Mesendoderm (in vitro differentiated cells): ENCODE measurements at places on chromosomes 1 and 21.

GRCh38 chr1:91673613-91674012 lies 173.0 kb downstream of the CDC7 start:
- no peak for DNase-seq

DNA sequence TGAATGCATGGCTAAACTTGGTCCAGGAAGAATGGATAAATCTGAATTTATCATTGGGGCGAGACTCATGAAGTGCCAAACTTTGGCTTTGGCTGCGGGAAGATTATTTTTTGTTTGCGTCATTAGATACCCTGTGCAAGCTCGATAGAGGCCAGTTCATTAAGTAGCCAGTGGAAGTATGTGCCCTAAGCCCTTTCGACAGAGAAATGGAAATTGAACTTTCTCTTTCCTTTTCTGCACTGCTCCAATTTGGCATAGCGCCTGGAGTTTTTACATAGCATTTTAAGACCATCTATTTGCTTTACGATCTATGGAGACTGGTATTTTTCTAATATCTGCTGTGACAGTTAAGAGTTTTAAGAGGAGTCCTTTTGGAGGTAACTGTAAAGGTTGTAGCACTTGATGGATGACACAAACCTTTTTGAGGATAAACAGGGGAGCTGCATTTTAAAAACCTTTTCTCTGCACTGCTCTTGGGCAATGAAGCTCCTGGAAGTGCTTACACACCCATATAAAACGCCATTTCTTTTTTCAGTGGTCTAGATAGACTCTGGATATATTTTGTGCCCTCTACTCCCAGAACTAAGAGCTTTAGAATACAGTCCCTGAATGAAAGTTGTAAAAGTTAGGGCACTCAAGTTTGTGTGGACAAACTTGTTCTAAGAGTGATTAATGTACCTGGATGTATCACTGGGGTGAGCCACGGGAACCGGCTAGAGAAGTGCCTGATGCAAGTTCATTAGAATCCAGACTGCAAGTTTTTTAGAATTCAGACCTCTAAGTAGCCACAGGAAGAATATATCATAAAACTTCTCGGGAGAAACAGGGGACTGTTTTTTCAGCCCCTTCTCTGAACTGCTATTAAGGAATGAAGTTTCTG lies 41.3 kb upstream of the CFHR3 start:
- DNase-seq: no peak

GRCh38 chr1:221174330-221174993 lies 295.2 kb downstream of the HLX start:
- DNase-seq: peak; percentile 81

GRCh38 chr1:101653482-101653946 lies 343.2 kb downstream of the OLFM3 start:
- DNase-seq: peak; percentile 84

- no peak for DNase-seq
These were observed 21.3 kb upstream of the MAGI3 start for GRCh38 chr1:113369040-113369439.

DNA sequence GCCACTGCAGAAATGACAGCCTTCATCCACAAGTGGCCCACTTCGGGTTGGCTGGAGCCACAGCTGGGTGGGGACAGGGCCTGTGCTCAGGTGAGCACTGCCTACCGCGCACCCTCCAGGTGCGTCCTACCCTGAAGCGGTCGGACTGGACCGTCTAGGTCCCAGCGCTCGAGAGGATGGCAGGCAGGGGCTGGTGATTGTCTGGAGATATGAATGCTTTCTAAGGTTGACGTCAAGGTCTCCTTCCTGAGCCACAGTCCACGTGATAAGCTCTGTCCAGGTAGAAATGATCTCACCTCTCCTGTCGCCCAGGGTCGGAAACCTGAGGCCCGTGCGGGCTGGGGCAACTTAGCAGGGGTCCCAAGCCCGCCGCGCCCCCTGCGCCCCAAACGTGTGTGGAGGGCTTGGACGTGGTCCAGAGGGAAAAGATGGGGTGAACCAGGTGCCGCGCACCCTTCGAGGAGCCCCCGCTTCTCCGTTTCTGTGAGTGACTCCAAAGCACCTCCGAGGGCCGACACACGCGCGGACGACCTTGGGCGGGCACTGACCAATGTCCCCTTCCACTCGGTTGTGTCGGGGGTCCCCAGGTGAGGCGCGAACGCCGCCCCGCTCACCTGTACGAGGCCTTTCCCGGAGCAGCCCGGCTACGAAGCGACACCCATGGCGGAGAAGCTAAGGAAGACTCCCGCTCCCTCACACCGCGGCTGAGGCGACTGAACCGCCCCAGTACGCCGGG lies 853 bp upstream of the DOP1B start:
- DNase-seq: peak; percentile 56

GRCh38 chr1:44698138-44698537 lies 23.6 kb downstream of the ARMH1 start:
- no peak for DNase-seq

DNA sequence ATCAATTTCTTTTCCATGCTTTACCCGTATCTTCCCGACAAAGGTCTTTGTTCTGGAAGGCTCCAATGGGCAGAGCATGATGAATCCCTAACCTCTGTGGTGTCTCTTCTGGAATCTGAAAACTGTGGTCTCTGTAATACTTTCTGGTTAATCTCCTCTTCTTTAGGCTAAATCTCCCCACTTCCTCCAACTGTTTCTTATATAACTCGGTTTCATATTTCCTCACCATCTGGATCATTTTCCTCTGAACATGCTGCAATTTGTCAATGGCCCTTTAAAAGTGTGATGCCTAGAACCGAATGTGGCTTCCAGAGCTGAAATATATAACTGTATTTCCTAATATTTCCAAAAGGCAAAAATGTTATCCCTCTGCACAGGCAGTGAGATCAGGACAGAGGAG lies 66.1 kb downstream of the ALG14 start:
- DNase-seq: no peak

- DNase-seq: no peak
These were observed 3.9 kb downstream of the TMEM125 start for GRCh38 chr1:43273708-43274107.

GRCh38 chr1:209882942-209883340 lies 55.1 kb upstream of the SYT14 start:
- no peak for DNase-seq

DNA sequence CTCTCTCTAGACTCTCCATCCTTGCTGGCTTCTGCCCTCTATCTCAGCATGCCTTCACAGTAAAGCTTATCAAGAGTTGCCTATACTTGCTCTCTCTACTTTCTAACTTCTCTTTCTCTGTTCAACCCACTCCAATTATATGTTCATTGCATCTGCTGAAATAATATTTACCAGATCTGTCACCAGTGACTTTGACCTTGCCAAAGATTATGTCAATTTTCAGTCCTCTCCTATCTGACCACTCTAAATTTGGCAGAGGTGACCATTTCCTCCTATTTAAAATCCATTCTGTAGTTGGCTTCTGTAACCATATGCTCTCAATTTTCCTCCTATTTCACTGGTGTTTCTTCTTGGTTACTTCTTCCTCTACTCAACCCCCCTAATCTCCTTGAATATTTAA lies 38.8 kb upstream of the DR1 start:
- DNase-seq: no peak

DNA sequence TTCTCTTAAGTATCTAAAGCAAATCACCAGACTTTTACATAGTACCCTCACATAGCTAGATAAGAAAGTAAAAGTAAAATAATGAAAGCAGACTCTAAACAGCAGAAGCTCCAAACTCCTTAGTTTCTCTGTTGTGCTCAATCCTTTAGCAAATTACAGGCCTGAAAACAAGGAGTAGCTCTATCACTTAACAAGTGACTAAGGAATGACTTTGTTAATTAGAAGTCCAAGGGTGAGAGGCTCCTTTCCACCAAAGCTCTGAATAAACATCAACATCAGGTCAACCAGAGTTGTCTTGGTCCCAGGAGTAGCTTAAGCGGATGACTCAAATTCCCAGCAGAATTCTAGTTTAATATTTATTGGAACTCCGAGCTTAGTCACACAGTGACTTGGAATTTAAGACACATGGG lies 5.9 kb downstream of the NRIP1 start:
- DNase-seq: peak; percentile 85

- no peak for DNase-seq
These were observed 18.8 kb downstream of the AGRN start for GRCh38 chr1:1038694-1039093.

DNA sequence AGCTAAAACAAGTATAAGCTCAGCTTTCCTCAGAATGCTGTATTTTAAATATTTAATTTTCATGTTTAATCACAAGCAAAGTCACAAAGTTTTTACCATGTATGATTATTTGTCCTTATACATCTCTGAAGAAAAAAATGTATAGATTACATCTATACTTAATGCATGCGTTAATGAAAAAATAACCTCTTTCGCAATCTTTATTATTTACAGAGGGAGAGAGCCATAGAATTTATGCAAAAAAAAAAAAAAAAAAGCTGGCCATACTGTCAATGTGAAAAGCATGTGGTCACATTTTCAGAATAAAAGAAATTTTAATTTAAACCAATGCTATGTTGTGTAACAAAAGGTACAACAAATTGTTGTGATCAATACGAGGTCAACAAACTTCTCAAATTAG lies 148.2 kb downstream of the AKT3 start:
- DNase-seq: no peak

DNA sequence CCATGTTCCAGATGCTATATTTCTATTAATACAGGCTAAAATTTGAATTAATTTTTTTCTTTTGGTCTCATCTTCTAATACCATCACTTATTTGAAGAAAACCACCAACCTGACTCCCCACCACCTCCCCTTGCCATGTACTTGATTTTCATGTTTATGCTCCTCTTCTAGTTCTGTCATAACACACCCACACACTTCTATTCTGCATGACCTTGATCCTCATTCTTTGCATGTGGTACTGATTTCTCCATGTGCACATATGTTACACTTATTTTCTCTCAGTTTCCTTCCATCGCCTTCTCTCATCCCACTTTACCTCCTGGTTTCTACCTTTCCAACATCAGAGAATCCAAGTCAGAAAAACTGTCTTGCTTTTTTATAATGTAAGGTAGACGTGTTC lies 78.9 kb upstream of the ARID1A start:
- no peak for DNase-seq

- no peak for DNase-seq
These were observed 62.9 kb upstream of the LMO4 start for GRCh38 chr1:87265786-87266185.

DNA sequence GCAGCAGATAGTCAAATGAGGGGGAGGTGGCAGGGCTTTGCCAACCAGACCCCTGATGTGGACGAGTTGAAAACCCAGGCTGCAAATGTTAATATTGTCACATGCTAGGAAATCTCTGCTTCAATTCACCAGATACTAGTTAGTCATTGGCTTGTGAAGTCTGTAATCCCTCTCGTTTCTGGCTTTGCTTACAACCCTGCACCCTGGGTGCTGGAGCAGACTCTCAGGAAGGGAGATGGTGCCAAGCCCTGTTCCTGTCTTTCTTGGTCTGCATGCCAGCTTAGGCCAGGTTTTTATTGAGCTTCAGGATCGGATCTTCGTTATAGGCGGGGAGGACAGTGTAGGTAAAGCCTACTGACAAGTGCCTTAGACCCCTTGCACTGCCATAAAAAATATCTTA lies 53.3 kb downstream of the MDM4 start:
- no peak for DNase-seq

- peak; percentile 83 for DNase-seq
These were observed 52.3 kb downstream of the BCAR3 start for GRCh38 chr1:93629101-93630059.

- no peak for DNase-seq
These were observed 222.1 kb downstream of the LMX1A start for GRCh38 chr1:165134431-165134830.

DNA sequence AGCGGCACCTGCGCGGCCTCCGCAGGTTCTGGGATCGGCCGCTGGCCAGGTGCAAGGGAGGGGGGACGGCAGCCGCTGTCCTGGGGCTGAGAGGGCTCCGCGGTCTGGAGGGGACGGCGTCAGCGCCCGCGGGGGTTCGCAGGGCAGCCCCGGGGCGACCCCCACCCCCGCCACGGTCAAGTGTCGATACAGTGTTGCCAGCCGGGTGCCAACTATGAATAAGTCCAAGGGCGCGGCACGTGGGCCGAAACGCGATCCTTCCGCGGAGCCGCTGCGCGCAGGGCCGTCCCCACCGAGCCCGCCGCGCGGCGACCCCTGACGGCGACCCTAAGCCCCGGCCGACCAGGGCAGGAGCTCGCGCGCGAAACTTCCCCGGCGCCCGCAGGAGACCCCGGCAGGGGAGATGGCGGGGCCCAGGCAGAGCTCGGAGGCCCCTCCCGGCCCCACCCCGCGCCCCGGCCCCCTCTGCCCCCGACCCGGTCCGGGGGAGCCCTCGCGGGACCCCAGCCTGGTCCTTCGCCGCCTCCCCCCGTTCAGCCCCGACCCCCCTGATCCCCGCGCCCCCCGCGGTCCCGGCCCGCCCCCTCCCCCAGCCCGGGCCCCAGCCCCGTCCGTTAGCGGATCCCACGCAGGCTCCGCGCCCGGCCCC lies 586 bp upstream of the AGPAT3 start:
- DNase-seq: peak; percentile 34

DNA sequence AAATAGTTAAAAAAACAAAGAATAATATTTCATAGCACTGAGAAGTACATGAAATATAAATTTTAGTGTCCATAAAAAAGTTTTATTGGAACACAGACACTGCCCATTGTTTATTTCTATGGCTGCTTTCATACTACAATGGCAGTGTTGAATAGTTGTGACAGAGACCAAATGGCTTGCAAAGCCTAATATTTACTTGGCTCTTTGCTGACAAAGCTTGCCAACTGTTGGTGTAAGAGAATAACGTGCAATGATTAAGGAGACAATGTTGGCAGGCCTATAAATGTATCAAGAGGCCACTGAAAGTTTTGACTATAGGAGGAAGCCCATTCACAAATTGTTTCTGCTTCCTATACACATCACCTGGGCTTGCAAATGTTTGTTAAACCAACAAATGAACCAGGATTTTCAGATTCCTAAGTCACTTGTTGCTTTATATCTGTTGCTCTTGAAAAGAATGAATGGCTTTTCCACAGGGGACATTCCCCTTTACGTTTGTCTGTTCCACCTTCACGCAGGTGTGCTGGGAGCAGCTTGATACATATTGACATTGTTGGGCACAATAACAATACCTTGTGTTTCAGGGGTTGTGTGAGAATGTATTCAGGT lies 5.5 kb upstream of the ST6GALNAC3 start:
- no peak for DNase-seq

DNA sequence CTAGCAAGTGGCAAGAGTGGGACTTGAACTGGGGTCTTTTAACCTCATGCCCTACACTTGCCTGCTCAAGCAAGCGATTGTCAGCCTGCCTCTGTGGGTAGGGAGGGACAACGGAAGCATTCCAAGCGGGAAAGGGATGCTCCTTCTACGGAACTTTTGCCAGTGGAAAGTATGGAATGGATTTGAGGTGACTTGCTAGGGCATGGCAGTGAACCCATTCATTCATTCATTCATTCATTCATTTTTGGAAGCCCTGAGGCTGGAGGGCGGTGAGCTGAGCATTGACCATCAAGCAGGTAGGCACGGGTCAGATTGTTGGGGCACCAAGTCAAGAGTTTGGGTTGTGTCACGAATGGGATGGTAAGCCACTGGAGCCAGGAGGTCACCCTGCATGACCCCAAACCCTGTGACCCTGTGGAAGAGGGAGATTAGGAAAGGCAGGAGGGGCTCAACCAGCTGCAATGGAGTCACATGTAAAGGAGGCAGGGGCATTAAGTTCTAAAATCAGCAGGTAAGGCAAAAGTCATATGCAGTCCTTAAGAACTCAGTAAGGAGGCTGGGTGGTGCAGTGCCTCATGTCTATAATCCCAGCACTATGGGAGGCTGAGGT lies 11.8 kb upstream of the CITED4 start:
- DNase-seq: no peak
